Neural cell (in vitro differentiated cells): ENCODE measurements at places on chromosomes 1 and 21. TPM values are rescaled to one million over a fixed set of nuclear protein-coding genes. Genes with fewer than 3 reads are reported as not detected.

AGT gene
- not detected in 2 replicates for polyA plus RNA-seq

IRF6 gene
- polyA plus RNA-seq = not detected in 2 replicates

AIM2 gene
- 11.1 and 11.5 TPM in 2 replicates for polyA plus RNA-seq

PSMG1 gene
- polyA plus RNA-seq = 44.2 and 45.2 TPM in 2 replicates

SSU72 gene
- 56.2 and 66.3 TPM in 2 replicates for polyA plus RNA-seq

GJA9 gene
- polyA plus RNA-seq = not detected in 2 replicates

HAPLN2 gene
- polyA plus RNA-seq = 22.9 and 24.6 TPM in 2 replicates

ADCY10 gene
- 0.09 and 0.22 TPM in 2 replicates for polyA plus RNA-seq

SPATA17 gene
- 3.1 and 6.0 TPM in 2 replicates for polyA plus RNA-seq

PPIAL4G gene
- not detected in 2 replicates for polyA plus RNA-seq

RASSF5 gene
- polyA plus RNA-seq = 3.2 and 4.0 TPM in 2 replicates

SYDE2 gene
- polyA plus RNA-seq = 0.66 and 0.90 TPM in 2 replicates

SPRR1B gene
- not detected in 2 replicates for polyA plus RNA-seq

MRPL24 gene
- 34.4 and 56.5 TPM in 2 replicates for polyA plus RNA-seq
